ENCODE measurements at places on chromosomes 6 and 20.

DNA sequence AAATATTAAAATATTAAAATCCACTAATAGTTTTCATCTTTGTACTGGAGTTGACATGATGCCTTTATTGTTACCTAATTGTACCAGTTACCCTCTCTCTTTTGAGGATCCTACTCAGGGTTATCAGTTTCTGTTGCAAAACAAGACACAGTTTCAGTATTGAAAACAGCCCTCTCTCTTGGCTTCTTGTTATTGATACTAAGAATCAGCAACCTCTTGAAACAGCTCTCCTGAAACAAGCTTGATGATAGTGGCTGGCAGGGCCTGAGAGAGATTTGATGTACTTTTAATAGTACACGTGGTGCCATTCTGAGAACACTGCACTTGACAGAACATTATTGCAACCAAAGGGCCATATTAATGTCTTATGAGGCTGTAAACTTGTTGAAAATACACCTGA, 64.9 kb upstream of the MEI4 start:
- DNase-seq, result no peak

GRCh38 chr6:118451839-118452238, 96.3 kb upstream of the PLN start:
- no peak for DNase-seq

GRCh38 chr20:37986873-37987601, 46.2 kb downstream of the TTI1 start:
- DNase-seq, result peak; percentile 58

DNA sequence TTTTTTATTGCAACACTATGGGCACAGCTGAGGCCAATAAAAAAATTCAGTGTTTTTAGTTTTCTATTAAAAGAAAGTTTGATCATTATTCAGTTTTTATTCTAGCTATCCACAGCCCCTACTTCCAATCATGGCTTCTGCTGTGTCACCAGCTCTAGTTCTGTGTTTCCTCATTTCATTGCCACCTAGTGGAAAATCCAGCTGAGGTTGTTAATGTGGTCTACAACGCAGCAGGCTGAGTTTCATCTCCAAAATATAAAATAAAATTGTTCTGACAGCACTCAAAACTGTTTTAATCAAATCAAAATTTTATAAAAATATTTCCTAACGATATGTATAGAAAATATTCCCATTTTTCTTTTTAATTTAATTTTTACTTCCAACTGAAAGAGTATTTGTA, 13.6 kb downstream of the COL9A1 start:
- DNase-seq, result no peak

DNA sequence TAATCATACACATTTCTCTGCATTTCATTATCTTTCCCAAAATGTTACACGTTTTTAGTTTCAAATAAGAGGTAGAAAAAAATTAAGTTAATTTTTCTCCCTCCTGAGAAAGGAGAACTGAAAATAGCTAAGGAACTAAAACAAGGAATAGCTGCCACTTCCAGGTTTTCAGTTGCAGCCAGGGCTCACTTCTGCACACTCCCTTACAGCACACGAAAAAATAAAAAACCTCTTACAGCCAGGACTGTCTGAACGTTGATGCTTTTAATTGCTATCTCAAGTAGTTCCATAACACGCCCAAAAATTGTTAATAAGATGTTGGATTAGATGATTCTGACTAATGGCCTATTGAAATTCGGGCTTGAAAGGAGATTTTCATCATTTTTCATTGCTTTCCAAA, 153.7 kb upstream of the THBS2 start:
- DNase-seq, result no peak

- DNase-seq, result no peak
Observed at GRCh38 chr6:121940728-121941127, 458.7 kb upstream of the HSF2 start.

DNA sequence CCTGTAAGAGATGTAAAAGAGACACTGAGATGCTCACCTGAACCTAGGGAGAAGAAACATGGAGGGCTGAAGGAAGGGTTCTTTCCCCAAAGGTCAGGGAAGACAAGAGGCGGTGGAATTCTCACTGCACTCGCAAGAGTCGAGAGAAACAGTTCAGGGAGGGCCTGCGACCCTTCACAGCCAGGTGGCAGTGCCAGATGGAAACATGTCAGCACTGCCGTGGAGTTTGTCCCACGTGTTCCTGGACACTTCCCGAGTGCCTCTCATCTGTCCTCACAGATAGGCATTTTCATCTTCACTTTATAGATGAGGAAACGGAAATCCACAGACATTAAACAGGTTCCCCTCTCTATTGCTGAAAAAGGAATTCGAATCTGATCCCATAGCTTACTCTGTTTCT, 70.4 kb upstream of the SYNJ2 start:
- DNase-seq, result no peak

DNA sequence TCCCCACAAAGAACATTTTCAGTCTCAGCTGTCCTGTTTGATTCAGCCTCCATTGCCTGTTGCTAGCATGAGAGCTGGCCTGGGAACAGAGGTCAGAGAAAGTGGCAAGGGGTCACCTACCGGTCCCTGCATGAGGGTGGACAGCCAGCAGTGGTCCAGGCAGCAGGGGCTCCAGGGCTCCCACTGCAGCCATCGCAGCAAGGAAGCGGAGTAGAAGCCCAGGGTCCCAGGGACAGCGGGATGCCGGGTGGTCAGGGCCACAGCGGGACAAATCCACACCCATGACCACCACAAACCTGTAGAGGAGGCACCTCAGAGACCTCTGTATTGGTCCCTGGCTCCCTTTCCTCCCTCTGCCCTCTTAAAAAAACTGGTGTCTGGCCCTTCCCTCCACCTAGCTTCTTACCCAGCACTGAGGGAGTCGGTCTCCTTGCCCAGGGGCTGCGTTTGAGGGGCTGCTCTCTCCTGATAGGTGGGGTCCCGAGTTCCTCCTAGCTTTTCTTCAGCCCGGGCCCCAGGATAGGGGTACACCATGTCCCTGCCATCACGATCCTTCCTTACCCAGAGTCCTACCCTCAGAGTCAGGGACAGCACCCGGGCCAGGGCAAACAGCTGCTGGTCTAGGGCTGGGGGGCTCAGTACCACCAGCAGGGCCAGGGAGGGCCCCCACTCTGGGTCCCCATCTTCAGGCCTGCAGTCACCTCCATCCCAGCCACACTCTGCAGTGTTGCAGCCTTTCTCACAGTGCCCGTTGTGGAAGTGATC, 8.4 kb upstream of the GPSM3 start:
- DNase-seq, result no peak

DNA sequence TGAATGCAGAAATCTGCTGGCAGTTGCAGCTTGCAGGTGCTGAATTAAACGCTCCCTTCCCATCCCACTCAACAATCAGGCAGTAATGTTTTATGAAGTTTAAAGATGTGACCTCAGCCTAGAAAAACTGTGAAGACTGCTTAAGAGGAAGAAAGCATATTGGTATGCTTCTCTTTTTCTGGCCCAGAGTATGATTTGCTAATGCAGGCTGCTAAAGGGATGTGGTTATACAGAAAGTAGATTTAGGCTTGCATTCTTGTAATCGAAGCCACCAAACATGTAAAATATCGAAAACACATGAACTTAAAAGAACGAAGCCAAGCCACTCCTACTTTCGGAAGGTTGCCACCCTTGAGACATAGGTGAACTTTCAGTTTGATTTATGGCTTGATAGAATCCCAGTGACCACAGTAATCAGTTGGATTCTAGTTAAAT, 40.7 kb downstream of the MAP3K5 start:
- no peak for DNase-seq

GRCh38 chr20:51715856-51716185, 52.4 kb downstream of the ATP9A start:
- no peak for DNase-seq

GRCh38 chr6:107340881-107341280, 118.5 kb downstream of the PDSS2 start:
- no peak for DNase-seq

DNA sequence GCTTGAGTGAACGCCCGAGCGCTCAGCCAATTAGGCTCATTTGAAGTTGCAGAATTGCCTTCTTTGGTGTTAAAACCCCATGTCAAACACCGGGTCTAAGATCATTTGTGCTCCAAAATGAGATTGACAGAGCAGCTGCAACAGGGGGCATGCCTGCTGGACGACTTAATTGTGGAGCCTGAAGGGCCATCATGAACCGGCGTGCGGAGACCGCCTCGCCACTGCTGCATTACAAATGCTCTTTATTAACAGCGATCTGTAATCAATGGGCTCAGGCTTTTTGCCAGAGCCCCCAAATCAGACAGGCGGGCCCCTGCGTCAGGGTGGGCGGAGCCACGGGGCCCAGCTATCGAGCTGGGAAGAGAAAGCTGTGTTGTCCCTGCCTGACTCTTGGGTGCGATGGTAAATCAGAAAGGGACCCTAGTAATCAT, 183.2 kb downstream of the SIM1 start:
- no peak for DNase-seq

- DNase-seq, result no peak
Observed at GRCh38 chr6:147577488-147577887, 69.0 kb downstream of the SAMD5 start.

DNA sequence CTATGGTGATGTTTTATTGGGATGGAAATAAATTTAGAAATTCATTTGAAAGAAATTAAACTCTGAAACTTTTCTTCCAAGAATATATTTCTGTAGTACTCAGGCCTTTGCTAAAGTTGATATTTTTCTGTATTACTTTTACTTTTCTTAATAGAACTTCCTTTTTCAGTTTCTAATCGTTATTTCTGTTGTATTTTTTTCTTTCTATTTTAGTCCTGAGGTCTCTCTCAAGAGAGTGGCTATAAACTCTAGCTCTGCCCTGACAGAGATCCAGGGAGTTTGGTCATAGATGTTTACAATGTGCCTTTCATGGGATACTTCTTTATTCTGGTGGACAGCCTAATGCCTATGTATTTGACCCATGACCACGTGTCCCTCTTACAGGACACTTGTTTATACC, 51.0 kb downstream of the OR2B6 start:
- no peak for DNase-seq

DNA sequence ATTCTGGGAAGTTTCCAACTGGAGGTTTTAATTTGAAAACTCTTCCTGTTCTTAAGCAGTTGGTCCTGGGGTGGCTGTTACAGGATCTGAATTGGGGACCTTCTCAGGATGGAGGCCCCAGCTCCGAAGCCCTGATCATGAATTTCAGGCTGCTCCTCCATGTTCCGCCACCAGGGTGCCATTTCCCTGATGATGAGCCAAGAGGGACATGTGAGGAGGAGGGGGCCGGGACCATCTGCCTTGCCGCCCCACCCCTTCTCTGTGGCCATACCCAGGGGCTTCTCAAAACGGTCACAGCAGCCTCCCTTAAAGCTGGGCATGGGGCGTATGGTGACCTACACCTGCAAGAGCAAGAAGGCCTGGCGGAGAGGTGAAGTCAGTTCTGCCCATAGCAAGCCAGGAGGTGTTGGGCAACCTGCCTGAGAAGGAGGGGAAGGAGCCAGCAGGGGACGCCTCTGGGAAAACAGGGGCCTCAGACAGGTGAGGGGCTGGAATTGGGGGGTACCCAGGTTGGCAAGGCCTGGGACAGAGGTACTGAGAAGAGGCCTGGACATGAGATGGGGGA, 3.6 kb upstream of the BAK1 start:
- no peak for DNase-seq

DNA sequence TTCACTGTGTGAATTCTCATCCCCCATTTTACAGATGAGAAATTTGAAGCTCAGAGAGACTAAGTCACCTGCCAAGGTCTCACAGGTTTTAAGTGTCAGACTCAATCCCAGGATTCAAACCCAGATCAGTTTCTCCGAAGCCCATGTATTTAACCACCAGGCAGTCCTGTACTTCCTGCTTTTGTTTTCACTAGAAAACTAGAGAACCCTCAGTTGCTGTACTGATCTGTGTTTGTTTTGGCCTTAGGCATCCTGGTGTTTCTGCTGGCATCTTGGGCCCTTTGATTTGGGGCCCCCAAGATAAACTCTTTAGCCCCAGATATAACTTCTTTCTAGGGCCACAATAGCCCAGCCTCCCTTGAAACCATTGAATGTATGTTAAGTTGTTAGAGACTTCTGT, 36.5 kb downstream of the PPP1R16B start:
- no peak for DNase-seq

DNA sequence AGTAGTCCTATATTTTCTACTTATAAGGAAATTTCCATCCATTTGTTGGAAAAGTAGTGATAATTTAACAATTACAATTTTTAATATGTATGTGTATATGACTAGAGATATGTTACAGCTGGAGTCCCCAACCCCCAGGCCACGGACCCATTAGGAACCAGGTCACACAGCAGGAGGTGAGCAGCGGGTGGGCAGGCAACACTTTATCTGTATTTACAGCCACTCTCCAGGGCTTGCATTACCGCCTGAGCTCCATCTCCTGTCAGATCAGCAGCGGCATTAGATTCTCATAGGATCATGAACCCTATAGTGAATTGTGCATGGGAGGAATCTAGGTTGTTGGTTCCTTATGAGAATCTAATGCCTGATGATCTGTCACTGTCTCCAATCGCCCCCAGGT, 46.8 kb downstream of the TRDN start:
- DNase-seq, result no peak

- DNase-seq, result no peak
Observed at GRCh38 chr20:63090682-63091571, 84.2 kb upstream of the BHLHE23 start.

DNA sequence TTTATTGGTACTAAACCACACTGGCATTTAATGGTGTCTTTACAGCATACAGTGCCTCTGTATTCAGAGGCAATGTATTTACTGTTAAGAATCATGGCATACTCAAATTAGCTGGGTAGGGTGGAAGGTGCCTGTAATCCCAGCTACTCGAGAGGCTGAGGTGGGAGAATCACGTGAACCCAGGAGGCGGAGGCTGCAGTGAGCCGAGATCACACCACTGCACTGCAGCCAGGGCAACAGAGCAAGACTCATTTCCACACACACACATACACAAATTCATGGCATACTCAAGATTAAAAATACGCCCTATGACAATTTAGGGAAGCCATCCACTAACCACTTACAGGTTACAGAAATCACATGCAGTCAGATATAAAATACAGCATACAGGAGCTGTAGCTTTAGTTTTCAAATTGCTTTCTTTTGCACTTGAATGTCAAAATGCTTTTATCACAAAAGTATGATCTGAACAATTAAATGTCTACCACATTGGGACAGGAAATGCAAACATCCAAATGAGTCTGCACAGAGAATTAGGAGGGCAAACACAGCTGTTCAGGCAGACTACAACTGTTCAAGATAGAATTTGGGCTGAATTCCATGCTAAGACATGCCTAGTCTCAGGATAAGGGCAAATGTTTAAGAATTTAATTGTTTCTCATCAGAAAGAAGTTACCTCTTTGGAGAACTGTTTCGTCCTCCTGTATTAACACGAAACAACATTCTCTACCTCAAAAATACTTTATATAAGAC, 36.4 kb downstream of the CSNK2A1 start:
- DNase-seq, result no peak

DNA sequence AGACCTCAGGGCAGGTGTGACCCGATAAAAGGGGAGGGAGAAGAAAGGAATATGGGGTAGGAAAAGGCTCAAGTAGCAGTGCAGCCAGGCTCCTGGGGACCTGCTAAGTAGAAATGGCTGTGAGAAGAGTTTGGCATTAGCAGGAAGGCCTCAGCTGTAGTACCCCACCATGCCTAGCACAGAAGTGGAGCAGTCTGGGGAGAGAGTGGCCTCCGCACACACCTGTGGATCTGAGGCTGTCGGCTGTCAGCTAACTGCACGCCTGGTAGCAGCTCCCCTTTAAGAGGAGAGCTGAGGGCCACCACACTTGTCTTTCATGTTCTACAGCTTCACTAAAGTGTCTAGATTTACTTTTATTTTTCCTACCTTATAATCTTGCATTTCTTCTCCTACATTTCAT, 24.6 kb downstream of the PDE7B start:
- DNase-seq, result no peak

- DNase-seq, result no peak
Observed at GRCh38 chr6:113010196-113010989, 663.3 kb downstream of the RFPL4B start.

- peak; percentile 32 for DNase-seq
Observed at GRCh38 chr6:167839755-167840154, 13.0 kb downstream of the AFDN start.
